Right ventricle myocardium inferior (tissue), 1 donor: ENCODE measurements at places on chromosomes 6 and 20. TPM values are rescaled to one million over a fixed set of nuclear protein-coding genes. Genes with fewer than 3 reads are reported as not detected.

The MAP3K4 gene
- total RNA-seq: 49.0 TPM

The PSORS1C2 gene
- total RNA-seq: not detected

The PSORS1C1 gene
- total RNA-seq: 1.9 TPM

DNA sequence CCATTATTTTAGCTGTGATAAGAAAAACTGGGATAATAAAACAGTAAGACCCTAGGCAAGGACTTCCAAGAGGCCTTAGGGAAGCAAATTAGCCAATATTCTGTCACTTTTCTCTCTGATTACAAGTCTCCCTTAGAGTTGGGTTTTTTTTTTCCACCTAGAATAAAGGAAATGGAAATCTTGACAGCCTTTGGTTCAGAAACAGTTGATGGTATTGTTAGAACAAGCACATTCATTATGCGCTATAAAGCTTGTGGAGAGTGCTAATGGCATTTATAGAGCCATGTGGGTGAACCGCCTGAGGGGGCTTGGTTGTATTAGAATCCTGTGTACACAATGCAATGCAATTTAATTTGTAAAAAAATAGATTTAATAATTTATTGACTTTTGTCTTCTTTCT is 88.9 kb upstream of the OGFRL1 start:
- DNase-seq: no peak

GRCh38 chr6:154450498-154450897 is 60.0 kb downstream of the CNKSR3 start:
- no peak for DNase-seq

DNA sequence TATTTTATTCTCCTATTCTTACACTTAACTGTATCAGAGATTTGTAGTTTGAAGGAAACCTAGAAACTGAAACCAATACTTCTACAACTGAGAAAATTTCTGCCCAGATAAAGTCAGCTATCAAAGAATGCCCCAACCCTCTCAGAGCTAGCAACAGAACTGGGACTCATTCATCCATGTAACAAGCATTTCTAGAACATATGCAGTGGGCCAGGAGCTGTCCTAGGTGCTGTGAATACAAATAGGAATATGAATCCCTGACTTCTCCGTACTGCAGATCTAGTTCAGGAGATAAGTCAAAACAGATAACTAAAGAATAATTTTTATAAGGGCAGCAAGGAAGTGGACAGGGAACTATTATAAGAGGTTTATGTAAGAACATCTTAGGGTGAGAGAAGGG is 654.1 kb upstream of the NOX3 start:
- no peak for DNase-seq

DNA sequence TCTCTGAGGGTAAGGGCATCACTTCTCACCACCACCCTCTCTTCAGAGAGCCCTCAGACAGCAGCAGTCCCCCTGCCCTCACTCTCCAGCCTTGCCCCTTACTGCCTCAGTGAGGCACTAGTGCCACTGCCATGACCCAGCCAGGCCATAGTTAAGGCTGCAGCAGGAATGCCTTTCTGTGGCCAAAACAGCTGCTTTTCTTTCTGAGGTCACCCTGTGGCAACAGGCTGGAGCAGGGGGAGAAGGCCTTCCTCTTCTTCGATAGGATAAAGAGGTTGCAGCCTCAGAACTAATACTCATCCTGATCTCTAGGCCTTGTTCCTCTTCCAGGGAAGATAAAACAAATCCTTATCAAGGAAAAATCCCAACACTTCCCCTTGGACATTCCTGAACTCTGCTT is 56.8 kb upstream of the ECI2 start:
- no peak for DNase-seq

- no peak for DNase-seq
Measured at GRCh38 chr6:150336299-150336698, 32.5 kb upstream of the IYD start.

DNA sequence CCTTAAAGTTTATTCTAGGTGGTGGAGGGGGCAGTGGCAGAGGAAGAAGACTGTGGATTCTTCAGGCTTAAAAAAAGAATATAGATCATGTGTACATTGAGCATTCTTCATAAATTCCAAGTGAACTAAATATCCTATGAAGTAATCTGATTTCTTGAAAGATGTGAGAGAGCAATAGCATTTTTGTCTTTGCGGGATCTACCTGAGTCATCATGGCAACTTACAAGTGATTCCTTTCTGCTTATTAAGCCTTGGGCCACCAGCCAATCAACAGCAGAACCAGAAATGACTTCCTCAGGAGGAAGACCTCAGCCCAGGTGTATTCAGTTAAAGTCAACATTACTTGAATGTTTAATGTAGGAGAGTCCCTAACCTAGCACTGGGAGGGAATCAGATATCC is 756.9 kb downstream of the TFAP2A start:
- DNase-seq: no peak

- DNase-seq: no peak
Measured at GRCh38 chr6:113591896-113592827, 265.0 kb upstream of the MARCKS start.

The KCNK15 gene
- 0.32 TPM for total RNA-seq

The KLHDC3 gene
- 145 TPM for total RNA-seq

The PROKR2 gene
- not detected for total RNA-seq

The PKIB gene
- total RNA-seq: not detected
